ENCODE measurements at places on chromosomes 11 and 22.

DNA sequence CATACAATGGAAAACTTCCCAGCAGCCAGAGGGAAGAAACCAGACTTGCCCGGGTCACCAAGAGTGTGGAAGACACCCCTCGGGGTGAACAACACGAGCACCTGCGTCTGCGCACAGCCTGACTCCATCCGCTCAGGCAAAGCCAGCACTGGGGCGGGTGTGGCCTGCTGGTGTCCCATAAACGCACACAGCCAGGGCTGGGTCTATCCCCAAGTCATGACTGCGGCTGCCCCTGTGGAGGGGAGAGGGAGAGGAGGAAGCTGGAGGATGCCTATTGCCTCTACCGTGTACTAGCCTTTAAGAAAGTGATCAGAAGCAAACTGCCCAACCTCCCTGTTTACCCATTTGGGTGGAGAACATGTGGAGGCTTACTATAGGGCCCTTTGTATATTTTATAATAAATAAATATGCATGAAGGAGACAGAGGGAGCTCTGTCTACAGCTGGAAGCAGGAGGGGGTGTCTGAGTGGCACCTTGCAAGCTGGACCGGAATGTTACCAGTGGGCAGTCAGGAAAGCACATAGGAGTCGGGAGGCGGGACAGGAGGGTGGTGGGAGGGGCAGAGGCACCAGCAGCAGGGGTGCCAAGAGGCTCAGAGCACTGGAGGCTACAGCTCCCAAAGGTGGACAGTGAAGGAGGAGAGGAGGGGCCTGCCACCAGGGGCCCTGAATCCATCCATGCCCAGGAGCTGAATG, 79.6 kb downstream of the PHF21B start:
- no peak for DNase-seq

DNA sequence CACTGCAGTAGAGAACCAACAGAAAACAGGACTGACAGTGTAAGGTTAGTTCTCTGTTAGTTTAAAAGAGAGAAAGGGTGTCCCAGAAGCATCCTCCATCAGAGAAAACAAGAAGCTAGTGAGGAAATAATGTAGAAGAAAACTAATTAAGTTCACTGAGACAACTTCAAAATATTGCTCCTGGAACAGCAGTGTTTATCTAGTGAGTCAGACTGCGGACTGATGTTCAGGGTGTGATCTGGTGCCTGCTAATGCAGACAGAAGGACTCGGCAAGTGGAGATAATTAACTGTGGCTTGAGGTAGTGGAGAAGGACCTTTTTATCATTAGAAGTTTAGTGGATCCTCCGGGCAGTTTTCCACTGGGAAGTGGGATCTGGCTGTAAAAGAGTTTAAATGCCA, 55.4 kb downstream of the CDON start:
- no peak for DNase-seq

- DNase-seq = no peak
Measured at GRCh38 chr11:13297917-13298356, 20.3 kb downstream of the BMAL1 start.

GRCh38 chr22:43829904-43830851, 18.1 kb upstream of the EFCAB6 start:
- peak; percentile 88 for DNase-seq

GRCh38 chr11:119716582-119717498, 12.2 kb downstream of the NECTIN1 start:
- DNase-seq = no peak

DNA sequence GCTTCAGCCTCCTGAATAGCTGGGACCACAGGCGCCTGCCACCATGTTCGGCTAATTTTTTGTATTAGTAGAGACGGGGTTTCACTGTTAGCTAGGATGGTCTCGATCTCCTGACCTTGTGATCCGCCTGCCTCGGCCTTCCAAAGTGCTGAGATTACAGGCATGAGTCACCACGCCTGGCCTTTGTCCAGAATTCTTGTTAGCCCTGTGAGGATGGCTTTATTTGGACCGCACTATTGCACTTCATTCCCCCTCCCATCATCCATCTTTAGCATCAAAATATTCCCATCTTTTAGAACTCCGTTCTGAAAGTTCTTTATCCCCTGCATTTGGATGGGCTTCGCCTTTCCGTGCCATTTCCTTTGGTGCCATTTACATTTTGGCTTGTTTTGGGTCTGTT, 2.6 kb downstream of the SAMM50 start:
- DNase-seq = no peak

GRCh38 chr11:125720781-125721180, 25.3 kb upstream of the PATE1 start:
- no peak for DNase-seq

DNA sequence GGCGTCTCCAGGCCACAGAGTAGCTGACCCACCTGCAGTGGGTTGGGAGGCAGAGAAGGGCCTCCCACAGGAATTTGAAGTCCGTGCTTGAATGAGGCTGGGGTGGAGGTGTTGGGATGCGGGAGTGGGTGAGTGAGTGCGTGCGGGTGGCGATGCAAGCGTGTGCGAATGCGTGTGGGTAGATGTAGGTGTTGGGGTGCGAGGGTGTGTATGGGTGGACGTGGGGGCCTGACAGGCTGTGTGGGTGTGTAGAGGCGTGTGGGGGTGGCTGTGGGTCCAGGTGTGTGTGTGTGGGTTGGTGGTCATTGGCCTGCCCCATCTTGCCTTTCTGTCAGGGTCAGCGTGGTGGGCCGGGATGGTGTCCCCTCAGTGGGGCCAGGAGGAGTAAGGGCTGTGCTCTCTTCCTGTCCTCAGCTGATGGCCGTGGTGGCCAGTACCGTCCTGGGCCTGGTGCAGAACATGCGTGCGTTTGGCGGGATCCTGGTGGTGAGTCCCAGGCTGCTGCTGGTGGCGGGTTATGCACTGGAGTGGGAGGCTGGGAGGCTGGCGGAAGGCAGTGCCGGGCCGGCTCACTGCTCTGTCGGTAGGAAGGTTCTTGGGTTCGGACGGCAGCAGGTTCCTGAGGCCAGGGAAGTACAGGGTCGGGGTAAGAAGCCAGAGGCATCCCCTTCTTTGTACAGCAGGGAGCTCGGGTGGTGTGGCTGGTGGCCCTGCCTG, 35.0 kb downstream of the TPCN2 start:
- no peak for DNase-seq

DNA sequence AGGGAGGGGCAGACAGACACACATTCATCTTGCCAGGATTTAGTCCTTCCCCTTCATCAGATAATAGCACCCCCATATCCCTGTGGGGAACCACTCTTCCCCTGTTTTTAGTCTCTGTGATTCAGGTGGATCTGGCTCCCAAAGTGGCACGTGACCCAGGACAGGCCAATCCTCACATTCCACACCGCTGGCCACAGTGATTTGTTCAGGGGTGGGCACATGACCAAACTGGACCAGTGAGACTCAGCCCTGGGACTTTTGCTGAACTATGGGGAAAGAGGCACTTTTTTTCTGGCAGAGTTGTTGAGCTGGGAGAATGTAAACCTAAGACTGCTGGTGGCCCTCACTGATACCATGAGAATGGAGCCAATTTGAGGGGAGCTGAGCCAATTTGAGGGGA, 19.1 kb upstream of the KCNJ11 start:
- no peak for DNase-seq

DNA sequence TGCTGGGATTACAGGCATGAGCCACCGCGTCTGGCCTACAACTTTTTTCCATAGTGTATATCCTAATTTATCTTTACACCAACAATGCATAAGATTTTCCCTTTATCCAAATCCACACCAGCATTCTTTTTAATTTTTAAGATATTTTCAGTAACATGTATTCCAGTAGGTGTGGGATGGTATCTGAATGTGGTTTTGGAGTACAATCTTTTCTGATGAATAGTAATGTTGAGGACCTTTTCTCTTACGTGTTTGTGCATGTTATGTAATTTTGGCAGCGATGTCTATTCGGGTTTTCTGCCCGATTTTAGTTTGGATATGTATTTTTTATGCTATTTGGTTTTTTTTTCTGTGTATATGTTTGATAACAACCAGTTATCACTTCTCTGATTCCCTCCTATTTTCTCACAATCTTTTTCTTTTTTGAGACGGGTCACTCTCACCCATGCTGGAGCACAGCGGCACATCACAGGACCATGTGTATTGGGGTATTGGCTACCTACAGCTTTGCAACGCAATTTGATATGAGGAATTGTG, 114.6 kb upstream of the GRK3 start:
- no peak for DNase-seq

DNA sequence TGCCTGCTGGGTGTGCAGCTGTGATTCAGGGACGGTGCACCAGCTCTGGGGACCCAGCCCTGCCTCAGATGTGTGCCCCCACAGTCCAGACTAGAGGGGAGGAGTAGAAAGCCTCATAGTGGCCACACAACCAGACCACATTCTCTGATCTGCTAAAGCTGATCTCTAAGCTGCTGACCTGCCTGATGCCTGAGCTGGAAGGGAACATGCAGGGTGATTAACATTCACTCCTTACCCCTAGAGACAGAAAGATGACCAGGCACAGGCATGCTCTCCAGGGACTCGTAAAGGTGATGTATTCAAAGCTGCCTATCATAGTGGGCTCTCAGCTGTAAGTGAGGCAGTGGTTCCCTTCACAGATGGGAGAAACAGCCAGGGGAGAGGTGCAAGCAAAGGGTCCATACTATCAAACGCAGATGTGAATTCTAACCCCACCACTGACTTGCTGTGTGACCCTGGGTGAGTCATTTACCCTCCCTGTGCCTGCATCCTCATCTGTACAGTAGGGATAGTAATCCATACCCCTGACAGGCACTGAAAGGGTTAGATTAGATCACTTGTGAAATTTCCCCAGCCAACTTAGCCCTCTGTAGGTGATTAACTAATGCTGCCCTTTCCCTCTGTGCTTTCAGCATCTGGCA, 29.0 kb upstream of the LRRC32 start:
- no peak for DNase-seq

DNA sequence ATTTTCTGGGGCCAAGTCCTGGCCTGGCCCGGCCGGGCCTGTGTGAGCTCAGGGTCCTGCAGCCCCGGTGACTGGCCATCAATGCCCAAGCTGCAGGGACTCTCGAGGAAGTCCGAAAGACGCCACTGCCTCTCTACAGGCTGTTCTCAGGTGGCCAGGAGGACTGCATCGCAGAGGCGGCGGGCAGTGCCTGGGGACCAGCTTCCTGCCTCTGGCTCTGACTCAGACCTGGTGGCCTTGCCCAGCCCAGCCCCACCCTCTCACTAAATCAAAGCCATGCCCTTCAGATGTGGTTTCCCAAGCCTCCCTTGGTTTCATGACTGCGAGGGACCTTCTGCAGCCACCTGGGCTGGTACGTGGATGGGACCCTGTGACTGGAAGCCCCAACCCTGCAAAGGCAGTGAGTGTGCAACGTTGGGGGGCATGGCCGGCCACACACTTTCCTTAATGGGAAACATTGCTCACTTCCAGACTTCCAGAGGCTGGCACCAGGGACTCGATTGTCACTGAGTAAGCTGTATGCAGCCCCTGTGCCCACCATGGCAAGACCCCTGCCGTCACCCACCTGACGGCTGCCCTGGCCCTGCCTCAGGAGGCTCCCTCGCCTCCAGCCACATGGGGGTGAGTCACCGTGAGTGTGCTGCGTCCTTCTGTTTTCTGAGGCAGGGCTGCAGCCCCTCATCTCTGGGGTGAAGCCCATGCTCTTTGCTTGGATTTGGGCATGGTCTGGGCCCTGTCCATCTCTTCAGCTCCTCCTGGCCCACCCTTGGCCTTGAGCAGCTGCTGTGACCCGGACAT, 6.0 kb upstream of the FGF3 start:
- no peak for DNase-seq

- no peak for DNase-seq
Measured at GRCh38 chr11:74144592-74144991, 26.2 kb downstream of the C2CD3 start.

DNA sequence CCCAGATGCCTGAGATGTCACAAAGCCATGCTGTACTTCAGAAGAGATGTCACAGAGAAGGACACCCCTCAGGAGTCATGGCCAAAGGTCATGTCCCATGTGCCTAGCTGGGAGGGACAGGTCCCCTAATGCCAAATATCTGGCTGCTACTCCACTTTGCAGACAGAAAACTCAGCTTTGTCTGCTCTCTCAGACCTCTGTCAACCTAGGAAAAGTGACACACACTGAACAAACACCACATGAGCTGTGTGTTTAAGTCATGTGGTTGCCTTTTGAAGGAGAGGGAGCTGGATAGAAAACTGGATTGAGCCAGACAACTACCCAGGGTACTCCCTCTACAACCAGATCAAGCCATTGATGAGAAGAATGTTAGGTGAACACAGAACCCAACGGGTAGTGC, 3.5 kb downstream of the TRIM66 start:
- DNase-seq = peak; percentile 31

DNA sequence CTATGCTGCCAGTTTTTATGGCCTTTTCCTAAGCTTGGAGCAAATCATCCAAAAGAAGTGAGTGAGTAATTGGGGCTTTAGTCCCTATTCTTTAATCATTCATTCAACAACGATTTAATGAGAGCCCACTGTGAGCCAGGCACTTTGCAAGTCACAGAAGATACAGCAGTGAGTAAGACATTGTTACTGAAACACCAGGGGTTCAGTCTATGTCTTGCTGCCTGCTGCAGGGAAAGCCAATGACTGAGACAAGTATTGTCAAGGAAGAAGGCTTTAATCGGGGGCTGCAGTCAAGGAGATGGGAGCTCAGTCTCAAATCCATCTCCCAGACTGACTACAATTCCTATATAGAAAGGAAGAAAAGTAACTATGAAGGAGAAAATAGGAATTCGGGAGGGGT, 228.3 kb downstream of the FAM181B start:
- DNase-seq = no peak

DNA sequence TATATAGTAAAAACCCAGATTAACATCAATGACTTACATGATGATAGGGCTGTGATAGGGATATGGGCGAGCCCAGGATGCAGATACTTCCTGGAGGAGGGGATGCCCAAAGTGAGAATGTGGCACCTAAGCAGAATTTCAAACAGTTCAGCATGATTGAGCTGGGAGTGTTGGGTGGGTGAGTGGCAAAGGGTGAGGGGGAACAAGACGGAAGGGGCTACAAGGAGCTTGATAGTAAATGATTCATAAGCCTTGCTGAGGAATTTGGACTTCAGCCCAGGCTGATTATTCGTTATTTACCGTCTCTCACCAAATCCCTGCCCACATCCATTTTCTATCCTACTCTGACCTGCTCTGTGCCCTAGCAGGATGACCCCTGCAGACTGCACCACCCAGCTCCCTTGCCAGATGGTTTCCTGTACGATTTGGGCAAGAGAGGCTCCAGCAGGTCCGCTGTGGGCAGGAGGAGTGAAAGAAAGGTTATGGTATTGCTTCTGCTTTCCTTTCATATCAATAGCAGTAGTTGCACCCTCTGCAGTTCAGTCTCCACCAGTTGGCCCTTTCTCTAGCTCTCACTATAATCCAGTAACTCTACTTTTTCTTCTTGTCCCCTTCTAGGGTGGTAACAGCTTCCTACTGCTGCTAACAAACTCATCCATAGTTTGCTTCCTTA, 30.3 kb upstream of the SIK2 start:
- DNase-seq = no peak

- DNase-seq = no peak
Measured at GRCh38 chr11:68960294-68961071, 20.3 kb downstream of the MRGPRD start.

Measured in coronary artery (tissue), 2 donors.